Kidney capillary endothelial cell (primary cell): ENCODE measurements at places on chromosomes 5 and 9.

GRCh38 chr5:137921931-137922330, 32.7 kb downstream of the PKD2L2 start:
- DNase-seq: no peak

DNA sequence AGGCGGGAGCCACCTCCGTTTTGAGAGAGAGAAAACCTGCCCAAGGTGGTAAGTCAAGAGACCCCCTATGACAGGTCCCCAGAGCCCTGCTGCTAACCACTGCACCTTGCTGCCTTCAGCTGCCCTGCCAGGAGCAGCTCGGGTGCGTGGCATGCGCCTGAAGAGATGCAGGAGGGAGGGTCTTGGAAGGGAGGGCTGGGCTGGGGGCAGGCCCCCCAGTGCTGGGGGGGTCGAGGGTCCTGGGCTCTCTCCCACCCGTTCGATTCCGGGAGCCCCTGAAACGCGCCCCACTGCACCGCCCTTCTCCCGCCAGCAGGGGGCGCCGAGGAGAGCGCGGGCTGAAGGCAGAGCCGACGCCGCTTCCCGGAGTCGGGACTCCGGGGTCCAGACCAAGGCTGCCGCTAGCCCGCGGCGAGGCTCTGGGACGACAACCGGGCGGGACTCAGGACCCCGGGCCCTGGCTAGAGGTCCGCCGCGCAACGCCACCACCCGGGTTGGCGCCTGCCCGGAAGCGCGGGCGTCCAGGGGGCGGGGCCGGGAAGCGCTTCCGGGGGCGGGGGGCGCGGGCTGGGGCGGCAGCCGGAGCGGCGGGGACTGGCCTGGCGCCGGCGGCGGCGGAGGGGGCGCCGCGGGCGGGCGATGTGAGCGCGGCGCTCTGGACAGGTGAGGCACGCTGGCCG, at the start of gene ZBTB34:
Gene ZBTB34 (plus strand): TSS at position 563 of the 680 bp plus-strand sequence. CDS start 18,761 bp downstream, outside the sequence.
- DNase-seq: peak; percentile 56

DNA sequence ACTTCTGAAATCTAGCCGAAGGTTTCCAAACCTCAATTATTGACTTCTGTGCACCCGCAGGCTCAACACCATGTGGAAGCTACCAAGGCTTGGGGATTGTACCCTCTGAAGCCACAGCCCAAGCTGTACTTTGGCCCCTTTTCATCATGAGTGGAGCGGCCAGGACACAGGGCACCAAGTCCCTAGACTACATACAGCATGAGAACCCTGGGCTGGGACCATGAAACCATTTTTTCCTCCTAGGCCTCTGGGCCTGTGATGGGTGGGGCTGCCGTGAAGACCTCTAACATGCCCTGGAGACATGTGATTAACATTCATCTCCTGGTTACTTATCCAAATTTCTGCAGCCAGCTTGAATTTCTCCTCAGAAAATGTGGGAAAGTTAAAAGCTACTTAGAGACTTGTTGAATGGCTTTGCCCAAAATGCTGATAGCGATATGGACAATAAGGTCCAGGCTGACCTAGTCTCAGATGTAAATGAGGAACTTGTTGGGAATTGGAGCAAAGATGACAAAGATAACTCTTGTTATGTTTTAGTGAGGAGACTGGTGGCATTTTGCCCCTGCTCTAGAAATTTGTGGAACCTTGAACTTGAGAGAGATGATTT, 34.1 kb upstream of the CPLANE1 start:
- DNase-seq: no peak

GRCh38 chr5:73759771-73760170, 133.8 kb downstream of the ARHGEF28 start:
- DNase-seq: no peak

GRCh38 chr9:107375651-107376369, 92.7 kb downstream of the RAD23B start:
- DNase-seq: no peak

- DNase-seq: no peak
These were observed 55.7 kb upstream of the NIPBL start for GRCh38 chr5:36820900-36821299.

DNA sequence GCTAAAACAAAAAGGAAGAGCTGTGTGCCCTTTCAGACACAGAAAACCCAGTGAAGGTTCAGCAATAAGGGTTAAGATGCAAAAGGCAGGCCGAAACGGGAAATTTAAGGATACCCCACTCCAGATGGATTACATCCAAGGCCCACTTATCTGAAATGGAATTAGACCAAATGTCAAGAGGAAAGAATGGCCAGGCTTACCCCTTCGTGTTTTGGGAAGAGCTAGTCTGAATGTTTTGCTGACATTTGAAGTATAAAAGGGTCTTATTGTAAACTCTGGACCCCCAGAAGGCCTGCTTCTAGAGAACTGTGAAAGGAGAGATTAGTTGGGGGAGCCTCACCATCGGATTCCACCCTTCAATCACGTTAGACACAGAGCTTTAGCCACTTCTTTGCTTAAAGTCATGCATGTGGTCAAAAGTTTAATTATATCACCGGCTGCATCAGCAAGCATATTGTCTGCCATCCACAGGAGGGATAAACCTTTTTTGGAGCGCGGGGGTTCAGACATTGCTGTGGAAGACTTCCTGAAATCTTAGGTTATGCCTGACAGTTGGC, 93.3 kb downstream of the EFNA5 start:
- DNase-seq: no peak

DNA sequence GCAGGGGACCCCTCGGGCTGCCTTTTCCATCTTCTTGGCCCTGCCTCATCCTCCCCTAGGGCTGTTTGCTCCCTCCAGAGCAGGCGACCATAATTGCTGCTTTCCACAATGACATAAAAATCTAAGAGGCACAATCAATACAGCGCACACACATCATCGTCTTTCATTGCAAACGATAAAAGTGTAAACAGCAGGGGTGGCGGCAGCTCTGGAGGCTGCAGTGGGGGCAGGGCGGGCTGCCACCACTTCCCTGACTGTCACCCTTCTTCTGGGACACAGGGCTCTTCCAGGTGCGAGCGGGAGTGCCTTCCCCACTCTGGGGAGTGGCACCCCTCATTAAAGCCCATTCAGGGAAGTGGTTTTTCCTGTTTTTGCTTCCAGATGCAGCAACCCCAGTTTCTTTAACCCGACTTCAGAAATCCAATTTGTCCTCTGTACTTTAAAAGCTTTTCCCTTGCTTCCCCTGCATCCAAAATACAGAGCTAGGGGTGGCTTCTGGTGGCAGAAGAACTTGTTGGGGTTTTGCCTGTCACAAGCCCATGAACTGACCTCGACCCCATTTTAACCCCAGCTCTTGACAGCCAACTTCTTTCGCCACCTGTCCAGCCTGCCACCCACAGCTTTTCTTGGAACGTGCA, 45.7 kb downstream of the TSPAN17 start:
- DNase-seq: no peak

DNA sequence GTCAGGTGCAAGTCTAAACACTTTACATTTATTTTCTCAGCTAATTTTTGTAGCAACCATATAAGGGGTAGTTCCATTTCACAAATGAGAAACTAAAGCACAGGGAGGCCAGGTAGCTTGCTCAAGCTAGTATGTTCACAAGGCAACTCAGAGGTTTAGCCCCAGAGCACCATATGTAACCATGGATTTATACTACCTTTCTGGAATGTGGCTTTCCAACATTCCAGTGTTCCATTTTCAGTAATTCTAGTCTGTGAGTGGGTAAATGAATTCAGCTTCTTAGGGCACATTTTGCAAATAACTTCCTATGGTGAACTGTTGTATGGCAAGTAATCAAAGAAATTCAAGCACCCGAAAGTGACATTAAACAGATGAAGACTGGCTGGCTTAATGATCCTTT, 25.0 kb upstream of the CAST start:
- no peak for DNase-seq

GRCh38 chr9:126122901-126123616, 203.6 kb upstream of the MVB12B start:
- DNase-seq: no peak

DNA sequence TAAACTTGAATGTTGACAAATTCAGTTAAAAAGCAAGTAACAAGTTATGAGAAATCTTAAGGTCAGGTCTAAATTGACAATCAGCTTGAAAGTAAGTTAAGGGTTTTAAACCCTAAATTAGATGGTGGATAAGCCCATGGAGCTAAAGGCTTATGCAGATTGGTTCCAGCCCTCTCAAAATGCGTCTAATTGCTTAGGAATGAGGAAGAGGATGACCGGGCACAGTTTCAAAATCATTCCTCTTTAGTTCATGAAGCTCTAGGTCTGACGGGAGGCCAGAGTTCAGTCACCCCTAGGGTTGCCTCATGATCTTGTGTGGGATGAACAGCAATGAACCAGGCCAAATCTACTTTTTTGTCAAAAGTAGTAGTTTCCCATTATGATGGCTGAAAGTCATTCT, 75.4 kb downstream of the SLC38A9 start:
- DNase-seq: no peak

GRCh38 chr5:147140558-147140957, 94.3 kb upstream of the STK32A start:
- DNase-seq: no peak

DNA sequence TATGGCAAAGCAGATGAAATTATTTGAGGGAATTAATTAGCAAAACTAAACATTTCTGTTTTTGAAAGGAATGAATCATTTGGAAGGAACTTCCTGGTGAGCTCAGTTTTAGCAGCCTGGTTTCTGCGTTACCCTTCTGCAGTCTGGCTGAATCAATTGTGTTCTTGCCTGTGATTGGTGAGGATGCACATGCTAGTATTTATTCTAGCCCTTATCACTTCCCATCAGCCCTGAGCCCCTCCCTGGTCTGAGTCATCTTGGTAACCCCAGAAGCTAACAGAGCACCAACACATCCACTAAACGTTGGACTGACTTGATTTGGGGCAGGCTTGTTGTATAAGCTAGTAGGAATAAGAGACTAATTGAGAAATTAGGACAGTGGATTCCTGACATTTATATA, 6.6 kb downstream of the TJP2 start:
- DNase-seq: peak; percentile 98

DNA sequence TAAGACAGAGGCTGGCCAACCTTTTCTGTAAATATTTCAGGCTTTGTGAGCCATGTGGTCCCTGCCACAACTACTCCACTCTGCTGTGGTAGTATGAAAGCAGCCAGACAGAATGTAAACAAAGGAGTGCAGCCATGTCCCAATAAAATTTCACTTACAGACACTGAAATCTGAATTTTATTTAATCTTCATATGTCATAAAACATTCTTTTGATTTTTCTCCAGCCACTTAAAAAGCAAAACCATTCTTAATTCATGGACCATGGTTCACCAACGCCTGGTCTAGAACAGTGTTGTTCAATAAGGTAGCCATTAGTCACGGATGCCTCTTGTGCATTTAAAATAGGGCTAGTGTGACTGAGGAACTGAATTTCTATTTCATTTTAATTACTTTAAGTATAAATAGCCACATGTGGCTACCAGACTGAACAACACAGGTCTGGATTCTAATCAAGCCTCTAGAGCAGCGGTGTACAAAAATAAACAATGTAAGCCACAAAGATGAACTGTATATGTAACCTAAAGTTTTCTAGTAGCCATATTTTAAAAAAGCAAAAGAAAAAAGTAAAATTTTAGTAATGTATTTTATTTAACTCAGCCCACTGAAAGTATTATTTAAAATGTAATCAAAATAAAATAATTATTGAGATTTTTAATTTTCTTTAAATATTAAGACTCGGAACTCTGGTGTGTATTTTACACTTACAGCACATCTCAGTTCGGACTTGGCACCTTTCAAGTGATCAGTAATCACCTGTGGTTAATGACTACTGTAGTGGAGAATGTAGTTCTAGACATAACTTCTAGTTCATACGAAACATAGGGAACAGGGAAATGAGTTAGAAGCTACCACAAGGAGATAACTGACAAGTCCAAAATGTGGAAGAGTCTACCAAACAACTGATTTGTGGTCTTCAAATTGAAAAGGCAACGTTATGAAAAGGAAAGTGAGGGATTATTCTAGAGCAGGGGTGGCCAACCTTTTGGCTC, 14.3 kb downstream of the GEMIN5 start:
- no peak for DNase-seq

- no peak for DNase-seq
These were observed 117.9 kb upstream of the IL6ST start for GRCh38 chr5:56112526-56113121.
